NCI-H2171 (cell line): ENCODE measurements at places on chromosomes 7 and 10.

- DNase-seq: no peak
These were observed 1.8 kb upstream of the DUSP5 start for GRCh38 chr10:110495731-110496552.

DNA sequence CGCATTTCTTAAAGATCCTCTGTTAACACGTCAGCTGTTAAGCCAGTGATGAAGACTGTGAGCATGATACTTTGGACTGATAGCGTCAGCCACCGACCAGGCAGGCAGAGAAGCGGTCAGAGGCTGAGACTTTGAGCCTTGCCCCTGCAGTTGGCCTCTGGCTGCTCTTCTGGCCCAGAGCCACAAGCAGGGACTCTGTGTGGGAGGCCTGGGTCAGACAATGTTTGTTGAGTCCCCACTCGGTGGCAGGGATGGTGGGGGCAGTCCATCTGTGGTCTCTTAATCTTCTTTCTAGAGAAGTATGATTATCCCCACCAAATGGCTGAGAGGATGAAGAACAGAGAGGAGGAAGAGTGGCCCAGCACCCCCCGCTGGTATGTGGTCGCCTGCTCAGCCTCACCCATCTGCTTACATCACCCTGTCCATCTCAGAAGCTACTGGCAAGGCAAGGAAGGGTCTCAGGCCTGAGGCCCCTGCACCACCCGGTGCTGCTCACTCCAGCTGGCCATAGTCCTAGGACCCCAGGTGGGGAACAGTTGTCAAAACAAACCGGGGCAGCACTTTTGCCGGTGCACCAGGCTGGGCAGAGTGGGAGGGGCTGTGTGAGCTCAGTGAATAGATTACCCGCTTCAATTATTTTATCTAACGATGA, 202.9 kb downstream of the GRID1 start:
- DNase-seq: no peak

DNA sequence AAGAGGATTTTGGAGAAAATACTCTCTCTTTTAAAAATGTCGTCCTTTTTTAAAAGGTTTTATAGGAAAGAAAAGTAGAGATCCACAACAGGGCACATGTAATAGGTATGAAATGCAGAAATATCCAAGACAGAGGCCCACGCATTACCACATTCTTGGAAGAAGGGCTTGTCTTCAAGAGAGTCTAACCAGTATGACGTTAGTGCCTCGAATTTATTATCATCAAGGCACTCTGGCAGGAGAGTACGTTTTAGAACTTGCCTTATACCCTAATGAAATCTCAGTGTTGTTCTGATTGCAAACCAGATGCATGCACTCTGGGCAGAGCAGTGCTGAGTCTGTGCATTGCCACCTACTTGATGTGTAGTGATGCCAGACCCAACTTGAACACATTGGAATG, 342.6 kb upstream of the NFE2L3 start:
- no peak for DNase-seq

GRCh38 chr7:16670021-16670420, 24.0 kb downstream of the BZW2 start:
- DNase-seq: no peak

DNA sequence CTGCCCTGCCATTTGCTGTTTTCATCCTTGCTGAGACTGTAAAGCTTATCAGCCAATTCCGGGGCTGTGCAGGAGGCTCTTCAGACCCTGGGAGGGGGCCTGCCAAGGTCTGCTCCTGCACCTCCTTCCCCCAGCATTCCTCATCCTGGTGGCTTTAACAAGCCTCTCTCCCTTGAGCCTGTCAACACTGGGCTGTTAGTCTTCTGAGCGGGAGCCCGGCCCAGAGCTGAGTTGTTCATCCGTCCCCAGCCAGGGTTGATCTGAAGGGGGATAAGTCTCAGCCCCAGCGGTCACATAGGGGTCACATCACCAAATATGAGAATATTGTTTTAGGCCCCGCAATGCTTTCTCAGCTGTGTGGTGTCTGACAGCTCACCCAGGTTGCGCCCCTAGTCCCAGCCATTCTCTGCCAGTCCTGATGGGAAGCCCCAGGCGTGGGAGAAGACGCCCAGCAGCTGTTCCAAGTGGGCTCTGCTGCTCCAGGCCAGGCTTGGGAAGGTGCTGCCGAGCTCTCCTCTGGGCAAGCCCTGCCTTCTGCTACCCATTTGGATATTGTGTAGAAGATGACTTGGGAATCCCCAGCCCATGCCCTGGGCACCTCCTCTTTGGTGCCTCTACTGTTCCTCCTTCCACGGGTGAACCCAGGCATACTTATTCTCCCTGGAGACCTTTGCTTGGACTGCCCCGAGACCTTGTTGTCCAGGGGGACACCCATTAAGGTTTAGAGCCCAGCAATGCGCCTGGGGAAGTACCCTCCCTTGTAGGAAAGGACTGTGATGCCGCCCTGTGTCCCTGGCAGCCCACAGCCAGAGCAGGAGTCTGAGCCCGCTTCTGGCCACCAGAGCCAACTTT, 23.5 kb upstream of the TRIM8 start:
- DNase-seq: no peak

GRCh38 chr10:132100091-132100481, 34.3 kb downstream of the JAKMIP3 start:
- DNase-seq: no peak

DNA sequence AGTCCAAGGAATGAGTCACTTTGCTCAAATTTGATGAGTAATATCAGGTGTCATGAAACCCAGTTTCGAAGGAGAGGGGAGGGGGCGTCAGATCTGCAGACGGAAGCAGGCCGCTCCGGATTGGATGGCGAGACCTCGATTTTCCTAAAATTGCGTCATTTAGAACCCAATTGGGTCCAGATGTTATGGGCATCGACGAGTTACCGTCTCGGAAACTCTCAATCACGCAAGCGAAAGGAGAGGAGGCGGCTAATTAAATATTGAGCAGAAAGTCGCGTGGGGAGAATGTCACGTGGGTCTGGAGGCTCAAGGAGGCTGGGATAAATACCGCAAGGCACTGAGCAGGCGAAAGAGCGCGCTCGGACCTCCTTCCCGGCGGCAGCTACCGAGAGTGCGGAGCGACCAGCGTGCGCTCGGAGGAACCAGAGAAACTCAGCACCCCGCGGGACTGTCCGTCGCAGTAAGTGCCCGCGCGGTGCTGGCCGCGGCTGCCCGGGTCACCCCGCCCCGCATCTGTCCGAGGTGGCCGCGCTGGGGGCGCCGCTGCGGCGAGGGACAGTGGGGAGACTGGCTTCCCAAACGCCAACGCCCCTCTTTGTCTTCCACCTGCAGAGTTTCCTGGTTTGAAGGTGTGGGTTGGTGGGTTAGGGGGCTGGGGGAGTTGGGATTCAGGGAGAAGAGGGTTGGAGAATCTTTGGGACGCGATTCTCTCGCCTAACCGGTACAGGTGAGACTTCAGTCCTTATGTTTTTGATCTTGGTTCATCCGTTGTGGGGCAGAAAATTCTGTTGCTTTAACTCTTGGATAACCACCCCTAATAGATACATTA, at the start of gene TAC1:
TAC1 (plus strand) TSS at position 351 of the 829 bp plus-strand sequence. CDS start 527 bp downstream, outside the sequence.
- DNase-seq: no peak

DNA sequence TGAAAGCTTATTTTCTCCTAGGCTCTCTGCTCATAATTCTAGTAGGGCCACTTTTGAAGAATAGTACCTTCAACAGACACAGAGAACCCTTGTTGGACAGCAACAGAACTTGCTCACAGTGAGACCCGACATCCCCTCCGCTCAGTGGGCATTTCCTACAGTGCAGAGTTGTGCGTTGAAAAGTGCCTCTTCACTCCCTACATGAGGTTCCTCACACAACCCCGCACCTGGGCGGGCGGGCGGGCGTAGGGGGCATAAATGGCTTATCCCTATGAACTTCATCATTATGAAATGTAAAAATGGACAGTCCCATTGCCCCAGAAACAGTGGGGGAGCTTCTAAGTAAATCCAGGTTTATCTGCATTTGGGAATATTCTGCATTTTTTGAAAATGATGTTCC, 174.9 kb downstream of the MGMT start:
- no peak for DNase-seq

GRCh38 chr7:129423700-129424410, 10.4 kb upstream of the STRIP2 start:
- peak; percentile 6 for DNase-seq

- no peak for DNase-seq
These were observed 53.6 kb upstream of the TMEM72 start for GRCh38 chr10:44857363-44858016.

DNA sequence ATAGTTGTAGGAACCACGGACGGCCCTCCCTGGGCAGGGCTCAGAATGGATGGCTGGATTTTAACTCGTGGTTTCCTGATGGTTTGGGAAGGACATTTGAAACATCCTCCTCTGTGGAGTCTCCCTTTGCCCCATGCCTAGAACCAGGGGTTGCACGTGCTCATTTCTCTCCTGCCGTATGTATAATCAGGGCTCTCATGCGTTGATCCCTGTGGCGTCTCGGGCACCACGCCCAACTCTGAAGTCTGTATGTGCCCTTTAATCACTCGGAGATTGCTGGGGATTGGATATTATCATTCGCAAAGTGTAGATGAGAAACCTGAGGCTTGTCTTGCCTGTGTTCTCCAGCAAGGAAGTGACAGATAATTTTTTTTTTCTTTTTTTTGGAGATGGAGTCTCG, 257.1 kb downstream of the CAMK1D start:
- no peak for DNase-seq

DNA sequence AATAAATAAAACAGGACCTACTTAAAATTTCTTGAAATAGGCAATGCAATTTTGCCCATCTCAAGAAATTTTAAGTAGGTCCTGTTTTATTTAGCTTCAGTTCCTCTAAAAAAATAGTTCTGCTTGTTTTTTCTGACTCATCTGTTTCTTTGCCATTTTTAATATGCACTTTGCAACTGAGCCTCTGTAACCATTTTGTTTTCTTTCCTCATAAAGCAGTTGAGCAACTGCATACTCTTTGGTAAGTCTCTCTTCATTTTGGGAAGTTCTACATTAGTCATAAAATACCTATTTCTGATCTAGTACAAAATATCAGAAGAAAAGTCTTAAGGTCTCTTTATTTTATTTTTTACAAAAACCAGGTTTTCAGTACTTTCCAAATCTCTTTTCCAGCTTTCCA, 18.0 kb downstream of the TAS2R40 start:
- no peak for DNase-seq

DNA sequence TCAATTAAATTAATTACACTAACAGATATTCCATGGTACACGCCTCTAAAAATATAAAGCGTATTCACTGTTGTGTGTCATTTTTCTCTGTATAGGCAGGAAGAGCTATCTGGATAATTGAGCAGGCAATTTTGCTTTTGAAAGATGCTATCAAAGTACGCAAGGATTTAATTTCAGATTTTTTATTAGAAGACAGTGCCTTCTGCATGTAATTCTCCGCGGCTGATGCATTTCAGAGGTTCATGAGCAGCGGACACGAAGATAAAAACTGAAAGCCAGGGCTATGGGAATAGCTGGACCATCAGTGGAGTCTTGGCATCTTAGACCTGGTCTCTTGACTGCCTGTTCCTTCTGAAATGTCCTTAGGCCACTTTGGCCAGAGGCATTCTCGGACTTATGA, 35.7 kb upstream of the SDK1 start:
- DNase-seq: no peak
